ENCODE measurements at places on chromosomes 2 and 18.

DNA sequence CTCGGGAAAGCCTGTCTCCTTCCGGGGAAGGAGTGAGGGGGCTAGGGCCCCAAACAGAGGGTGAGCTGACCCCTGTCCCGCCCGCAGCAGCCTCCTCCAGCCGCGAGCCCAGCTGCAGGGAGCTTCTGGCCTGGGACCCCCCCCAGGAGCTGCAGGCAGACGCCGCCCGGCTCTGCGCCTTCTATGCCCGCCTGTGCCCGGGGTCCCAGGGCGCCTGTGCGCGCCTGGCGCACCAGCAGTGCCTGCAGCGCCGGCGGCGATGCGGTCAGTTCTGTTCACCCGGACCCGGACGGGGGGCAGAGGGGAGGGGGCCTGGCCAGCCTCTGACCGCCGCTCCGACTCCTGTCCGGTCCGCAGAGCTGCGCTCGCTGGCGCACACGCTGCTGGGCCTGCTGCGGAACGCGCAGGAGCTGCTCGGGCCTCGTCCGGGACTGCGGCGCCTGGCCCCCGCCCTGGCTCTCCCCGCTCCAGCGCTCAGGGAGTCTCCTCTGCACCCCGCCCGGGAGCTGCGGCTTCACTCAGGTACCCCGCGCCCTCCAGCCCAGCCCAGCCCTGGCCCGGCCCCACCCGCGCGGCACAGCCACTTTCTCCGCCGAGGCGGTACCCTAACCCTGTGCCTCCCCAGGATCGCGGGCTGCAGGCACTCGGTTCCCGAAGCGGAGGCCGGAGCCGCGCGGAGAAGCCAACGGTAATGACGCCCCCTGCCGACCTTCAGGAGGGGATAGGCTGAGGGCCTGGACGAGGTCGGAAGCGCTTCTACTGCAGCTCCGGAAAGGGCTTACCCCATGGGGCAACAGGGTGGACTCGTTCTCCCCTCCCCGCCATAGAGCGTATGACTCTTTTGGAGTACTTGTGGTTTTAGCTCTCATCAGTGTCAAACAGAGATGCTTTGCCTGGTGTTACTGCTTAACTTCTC, 2.0 kb upstream of the CHRND start:
- DNase-seq = no peak

DNA sequence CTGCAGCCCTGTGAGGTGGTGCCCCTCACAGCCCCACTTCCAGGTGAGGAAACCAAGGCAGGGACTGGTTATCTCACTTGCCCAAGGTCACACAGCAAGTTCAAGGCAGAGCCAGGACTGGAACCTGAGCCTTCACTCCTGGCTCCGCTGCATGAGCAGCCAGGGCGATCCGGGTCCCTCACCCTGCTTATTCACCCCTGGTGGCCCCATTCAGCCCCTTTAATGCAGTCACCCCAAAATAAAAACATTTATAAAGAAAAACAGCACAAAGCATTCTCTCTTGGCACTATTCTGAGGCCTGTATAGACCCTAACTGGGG, 57.3 kb downstream of the POLR1A start:
- DNase-seq = no peak

- peak; percentile 8 for DNase-seq
Observed at GRCh38 chr2:186883666-186884065, 34.7 kb upstream of the ZSWIM2 start.

- peak; percentile 33 for DNase-seq
Observed at GRCh38 chr2:199485732-199486335, 28.1 kb upstream of the SATB2 start.

DNA sequence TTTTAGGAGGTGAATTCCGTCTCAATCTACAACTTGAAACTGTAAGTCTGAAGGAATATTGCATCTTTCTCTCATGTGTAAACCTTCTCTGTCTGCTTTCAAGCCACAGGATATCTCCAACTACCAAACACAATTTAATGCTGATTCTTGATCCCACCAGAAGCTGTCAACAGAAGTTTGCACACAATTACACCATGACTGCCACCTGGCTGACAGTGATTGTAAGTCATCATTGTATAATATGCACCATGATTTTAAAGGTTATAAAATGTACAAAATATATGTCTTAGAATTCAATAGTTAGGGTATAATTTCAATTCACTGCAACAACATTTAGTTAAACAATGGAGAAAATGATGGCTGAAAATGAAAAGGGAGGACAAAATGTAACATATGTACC, 18.4 kb downstream of the PREPL start:
- DNase-seq = peak; percentile 62

GRCh38 chr2:167697194-167697593, 550.2 kb downstream of the STK39 start:
- DNase-seq = no peak

- no peak for DNase-seq
Observed at GRCh38 chr2:160703648-160704585, 210.3 kb upstream of the RBMS1 start.

DNA sequence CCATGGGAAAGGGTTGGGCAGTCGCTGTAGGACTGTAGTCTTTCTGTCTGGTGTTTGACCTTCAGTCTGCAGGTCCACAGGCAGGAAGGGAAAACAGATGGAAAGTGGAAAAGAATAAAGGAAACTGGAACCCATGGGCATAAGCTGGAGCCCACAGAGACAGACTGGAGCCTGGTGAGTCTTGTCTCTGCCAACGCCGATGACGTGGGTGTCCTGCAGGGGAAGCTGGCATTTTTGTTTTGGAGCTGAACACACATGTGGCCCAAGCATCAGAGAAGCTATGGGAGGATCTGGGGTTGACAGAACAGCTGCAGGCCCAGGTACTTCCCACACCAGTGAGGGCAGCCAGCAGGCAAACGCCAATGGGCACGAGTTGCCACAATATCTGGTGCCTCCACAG, 28.2 kb upstream of the SOCS6 start:
- DNase-seq = no peak

GRCh38 chr2:86143307-86143706, 37.3 kb downstream of the PTCD3 start:
- DNase-seq = no peak

- DNase-seq = peak; percentile 55
Observed at GRCh38 chr2:25342372-25343186, 854 bp upstream of the DNMT3A start.

DNA sequence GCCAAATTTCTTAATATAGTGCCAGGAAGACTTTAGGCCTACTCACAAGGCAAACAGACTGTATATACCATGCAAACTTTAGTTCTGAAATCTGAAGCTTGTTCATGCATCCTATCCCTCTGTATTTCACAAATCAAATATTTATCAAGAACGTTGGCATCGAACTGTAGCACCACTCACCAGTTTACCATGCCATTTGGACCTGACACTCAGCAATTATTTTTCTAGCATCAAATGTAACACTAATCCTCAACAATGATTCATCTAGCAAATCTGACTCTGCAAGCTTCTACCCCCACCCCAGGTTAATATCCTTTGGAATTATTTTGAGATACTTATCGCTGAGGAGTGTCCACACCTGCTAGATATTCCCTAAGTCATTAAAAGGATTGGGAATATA, 1506.6 kb downstream of the LRP1B start:
- DNase-seq = no peak

- peak; percentile 51 for DNase-seq
Observed at GRCh38 chr2:211745295-211746097, 793.1 kb downstream of the ERBB4 start.

GRCh38 chr2:96144481-96145035, 682 bp downstream of the DUSP2 start:
- no peak for DNase-seq

DNA sequence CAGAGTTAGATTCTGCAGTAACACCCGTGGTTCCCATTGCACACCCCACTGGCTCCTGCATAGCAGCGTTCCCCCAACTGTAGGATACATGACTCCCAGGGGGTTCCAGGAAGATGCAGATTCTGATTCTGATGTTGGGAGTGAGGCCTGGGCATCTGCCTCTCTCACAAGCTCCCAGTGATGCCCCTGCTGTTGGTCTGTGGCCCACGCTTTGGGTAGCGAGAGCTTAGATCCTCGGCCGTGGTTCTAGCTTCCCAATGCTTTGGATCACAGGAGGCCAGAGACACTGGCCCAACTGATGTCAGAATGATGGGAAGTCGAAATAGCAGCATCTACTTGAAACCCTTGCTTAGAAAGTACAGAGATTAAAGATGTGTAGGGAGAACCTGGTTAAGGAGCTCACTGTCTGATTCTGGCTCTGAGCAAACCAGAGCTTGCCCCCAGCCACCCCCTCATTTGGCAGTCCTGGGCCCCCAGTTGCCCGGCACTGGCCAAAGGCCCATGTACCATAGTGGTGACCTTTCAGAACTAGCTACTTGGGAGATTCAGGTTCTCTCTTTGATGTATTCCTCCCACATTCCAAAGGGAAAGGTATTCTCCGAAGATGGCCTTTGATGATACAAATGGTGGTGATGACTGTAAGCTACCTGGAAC, 197.5 kb downstream of the FAM210A start:
- DNase-seq = no peak

Data from renal cortical epithelial cell (primary cell).